Activated effector memory CD4-positive, alpha-beta T cell treated with Interleukin-2 at 50 U/mL for 16 hours (primary cell): ENCODE measurements at places on chromosomes 16 and 17.

DNA sequence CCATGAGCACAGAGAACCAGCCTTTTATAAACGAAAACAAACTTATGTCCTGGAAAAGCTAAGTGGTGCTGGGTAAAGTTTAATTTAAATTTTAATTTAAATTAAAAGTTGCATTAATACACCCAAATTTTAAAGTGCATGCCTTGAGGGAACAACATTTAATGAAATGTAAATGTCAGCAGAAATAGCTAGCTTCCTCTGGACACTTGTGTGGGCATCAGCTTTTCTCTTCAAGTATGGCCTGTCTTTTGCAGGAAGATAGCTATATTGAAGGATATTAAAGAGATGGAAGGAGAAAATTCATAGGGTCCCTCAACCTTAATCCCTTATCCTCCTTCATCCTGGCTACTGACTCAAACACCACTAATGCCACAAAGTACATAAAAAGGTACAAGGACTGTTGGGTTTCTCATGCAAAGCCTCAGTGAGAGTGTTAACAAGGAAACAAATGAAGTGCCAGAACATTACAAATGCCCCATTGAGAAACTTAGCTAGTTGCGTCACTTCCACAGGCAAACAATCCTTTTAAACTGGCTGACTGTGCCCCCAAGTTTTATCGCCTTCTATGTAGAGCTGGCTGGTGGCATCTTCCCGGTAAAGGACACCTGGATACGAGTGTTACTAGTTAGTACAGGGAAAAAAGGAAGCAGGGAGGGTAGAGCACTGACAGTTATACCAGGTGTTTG lies 14.1 kb downstream of the PHF12 start:
- no peak for DNase-seq

DNA sequence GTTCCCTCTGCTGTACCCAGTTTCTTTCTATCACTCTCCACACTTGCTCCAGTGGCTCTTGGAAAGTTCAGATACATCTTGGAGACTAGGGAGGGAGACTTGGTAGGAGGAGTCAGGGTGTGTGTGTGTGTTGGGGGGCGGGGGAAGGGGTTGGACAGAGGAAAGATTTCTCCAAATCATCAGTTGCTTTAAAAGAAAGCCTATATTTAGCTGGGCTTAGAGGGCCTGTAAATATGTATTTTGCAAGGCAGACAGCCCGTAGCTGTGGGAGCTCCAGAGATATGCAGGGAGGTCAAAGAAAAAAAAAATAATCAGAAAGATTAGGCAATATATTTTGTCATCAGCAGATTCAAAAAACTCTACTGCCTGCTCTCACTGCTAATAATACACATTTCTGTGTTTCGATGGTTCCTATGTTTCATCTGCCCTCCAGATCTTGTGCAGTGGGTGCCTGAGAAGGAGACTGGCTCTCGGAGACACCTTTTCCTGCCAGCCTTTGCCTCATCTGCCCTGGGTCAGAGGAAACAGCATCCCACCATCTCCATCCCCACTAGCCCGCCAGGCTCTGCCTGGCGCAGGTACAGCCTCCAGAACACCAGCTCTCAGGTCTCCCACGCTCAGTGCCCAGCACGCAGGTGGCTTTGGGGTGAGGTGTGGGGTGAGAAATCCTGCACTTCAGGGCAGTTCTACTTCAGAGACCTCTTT lies 4.8 kb upstream of the PPP1R9B start:
- no peak for DNase-seq

- no peak for DNase-seq
These were observed 10.3 kb downstream of the KANSL1 start for GRCh38 chr17:46182961-46183360.

DNA sequence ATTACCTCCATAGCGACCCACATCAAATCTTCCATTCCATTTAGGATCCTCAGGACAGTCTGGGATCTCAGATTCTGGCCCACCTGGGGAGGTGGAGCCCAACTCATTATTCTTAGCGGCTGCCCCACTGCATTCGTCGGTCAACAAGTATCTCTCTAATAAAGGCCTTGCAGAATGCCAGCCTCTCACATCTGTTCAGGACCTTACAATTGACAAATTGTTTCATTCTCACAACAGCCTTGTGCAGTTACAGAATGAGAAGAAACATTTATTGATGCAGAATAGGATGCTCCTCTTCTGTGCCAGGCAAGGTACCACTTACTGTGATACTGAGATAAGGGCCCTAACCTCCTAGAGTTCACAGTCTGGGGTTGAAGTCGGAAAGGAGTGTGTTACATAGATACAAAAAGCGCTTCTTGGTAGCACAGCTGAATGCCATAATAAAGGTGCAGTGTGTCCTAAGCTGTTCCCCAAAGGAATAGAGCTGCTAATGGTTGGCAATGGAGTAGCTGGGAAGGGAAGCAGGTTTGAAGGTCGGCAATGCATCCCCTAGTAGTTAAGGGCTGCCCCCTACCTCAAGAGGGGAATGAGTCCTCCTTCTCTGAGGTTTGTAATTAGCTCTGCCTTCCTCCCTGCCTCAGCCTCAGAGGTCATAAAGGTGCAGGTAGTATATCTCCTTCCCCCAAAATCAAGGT lies 2.3 kb upstream of the MPP2 start:
- no peak for DNase-seq

DNA sequence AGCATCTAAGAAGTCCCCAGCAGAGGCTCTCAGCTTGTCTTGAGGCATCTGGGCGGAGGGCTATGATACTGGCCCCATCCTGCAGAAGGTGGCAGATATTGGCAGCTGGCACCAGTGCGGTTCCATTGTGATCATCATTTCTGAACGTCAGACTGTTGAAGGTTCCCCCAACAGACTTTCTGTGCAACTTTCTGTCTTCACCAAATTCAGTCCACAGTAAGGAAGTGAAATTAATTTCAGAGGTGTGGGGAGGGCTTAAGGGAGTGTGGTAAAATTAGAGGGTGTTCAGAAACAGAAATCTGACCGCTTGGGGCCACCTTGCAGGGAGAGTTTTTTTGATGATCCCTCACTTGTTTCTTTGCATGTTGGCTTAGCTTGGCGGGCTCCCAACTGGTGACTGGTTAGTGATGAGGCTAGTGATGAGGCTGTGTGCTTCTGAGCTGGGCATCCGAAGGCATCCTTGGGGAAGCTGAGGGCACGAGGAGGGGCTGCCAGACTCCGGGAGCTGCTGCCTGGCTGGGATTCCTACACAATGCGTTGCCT lies at the start of gene CIITA:
TSS of gene CIITA (plus strand) at position 404 of the 543 bp plus-strand sequence. CDS start at position 533, 129 bp downstream.
- DNase-seq: peak; percentile 16

- no peak for DNase-seq
These were observed 3.8 kb upstream of the RUNDC3A start for GRCh38 chr17:44304651-44305050.

DNA sequence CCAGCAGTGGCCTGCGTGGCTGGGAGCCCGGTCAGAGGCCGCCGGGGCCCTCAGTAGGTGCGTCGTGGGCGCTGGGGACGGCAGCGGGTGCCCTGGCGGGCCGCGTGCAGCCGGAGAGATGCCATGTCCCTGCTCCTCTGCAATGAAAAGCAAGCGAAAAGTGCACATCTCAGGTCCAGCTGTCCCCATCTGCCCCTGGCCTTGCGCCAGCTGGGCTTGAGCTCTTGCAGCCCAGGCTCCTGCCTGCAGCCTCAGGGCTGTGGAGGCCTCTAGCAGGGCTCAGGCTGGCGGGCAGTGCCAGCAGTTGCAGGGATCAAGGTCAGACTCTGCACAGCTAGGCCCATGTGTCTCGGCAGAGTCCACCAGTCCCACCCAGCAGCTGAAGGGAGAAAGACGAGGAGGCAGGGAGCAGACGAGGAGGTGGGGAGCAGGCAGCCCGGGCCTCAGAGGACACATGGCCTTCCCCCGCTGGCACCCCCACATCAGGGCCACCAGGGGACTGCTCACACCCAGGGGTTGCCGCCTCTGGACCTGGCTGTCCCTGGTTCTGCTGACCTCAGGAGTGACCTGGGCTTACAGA lies 11.2 kb downstream of the SLC16A3 start:
- no peak for DNase-seq

DNA sequence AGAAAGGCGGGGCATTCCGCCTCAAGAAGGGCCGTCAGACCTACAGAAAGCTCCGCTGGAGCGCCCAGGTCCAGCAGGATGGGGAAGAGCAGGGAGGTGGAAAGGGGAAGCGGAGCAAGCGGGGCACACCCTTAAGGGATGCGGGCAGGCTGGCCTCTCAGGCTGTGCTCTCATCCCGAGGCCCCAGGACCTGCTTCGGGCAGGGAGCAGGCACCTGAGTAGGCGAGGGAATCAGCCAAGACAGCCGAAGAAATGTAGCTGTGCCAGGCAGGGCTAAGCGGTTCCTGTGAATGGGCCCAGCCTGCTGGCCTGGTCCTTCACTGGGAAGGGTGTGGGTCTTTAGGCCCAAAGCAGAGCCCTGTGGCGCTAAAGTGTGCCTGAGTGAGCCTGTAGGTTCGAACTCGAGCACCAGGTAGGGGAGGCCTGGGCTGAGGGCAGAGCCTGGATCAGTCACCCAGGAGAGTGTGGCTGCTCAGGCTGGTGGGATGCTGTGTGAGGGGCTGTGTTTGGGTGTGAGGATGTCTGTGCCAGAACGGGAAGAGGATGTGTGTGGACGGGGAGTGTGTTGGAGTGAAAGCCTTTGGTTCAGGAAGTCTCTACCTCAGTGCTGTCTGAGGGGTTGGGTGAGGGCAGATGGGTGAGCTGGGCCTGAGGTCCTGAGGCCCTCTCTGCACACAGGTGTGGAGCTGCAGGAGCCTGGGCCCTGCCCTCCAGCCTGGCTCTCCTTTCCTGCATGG lies 3.3 kb downstream of the TBX4 start:
- DNase-seq: no peak

DNA sequence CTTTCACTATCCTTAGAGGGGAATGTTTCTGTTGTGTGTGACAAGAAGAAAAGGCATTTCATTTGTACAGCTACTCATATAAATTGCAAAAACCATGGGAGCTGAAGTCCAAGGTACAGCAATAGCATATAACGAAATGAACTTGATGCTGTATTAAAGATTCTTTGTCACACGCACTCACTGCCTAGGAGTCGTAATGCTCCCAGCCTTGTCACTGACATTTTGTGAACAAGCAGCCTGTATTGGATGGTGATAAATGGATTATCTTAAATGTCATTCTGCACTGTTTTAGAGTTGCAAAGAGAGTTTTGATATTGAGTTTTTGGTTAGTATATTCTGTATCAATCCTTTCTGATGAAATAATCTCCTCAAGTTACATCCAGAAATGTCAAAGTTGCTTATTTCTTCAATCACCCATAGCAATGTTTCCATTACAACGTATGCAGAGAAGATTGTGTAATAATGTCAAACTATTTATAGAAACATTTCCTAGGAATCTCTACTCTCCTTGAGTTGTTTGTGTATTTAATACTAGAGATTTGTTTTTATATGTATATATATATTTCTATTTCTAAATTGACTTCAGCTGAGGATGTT lies 270.6 kb downstream of the FTO start:
- no peak for DNase-seq

DNA sequence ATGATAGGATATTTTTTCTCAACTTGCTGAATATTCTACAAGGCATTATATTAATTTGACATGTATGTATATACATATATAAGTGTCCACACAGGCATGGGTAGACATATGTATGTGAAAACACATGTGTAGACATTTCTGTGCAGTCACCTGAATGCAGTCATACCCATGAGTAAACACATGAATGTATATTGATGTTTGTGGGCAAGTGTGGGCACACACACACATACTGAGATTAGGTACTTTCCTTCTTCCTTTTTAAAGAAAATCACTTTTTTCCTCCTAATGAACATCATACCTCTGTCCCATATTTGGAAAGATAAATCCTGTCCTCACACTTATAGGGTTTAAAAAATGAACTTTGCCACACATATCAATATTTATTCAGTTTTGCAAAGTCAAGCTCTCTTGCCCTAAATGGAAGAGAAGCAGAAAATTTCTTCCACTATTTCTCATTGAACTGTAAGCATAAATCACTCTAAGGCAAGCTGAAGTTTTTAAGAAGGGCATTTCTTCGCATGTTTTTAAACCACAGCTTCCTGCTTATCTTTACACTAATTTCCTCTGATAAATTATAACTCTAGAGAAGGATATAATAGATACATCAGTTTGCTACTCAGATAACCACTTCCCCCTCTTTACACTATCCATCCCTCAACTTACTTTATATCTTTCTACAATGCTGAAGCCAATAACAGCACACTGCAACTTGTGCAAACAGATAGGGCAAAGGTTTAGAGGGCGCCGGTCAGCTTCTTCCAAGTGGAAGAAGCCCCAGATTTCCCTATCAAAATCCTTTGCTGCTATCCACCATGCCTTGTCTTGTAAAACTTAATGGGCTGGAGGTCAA lies 49.6 kb upstream of the LRRC37A3 start:
- DNase-seq: no peak

GRCh38 chr16:86524029-86524428 lies 13.7 kb downstream of the FOXF1 start:
- no peak for DNase-seq

DNA sequence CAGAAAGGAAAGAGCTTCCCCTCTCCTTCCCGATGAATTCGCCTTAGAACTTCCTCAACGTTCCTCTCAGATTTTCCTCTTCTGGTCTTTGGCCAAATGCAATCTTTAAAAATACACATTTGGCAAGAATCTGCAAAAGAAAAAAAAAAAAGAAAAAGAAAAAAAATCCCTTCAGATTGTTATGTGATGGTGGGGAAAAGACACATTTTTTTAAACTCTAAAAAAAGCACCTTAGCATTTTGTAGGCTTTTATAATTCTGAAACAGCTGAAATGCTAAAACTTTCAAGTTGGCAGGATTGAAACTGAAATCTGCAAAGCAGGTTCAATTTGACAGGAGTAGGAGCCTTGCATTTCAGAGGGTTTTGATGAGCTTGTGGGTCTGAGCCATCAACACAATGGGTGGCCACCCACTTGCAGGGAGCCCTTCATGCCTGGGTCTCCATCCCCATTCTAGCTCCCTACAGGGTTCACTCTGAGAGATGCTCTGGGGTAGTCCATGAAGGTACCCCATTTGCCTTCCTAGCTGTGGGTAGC lies 33.1 kb downstream of the CACNG3 start:
- no peak for DNase-seq

DNA sequence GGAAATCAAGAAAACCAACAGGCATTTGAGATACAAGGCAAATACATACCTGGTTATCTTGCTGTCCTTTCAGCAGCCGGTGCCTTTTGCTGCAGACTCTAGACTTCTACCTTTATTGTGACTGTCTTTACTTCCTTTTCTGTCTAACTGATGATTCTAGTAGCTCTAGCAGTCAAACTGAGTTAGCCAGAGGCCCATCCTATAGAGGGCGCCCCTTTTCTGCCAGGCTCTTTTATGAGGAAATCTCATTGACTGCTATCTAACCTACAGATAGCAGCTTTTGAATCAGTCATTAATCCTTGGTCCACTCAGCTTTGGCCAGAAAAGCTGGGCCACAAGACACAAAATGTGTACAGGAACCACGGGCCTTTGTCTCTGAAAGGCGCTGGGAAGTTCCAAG lies 87.5 kb upstream of the WSB1 start:
- no peak for DNase-seq
